ENCODE measurements at places on chromosomes 6 and 20.

DNA sequence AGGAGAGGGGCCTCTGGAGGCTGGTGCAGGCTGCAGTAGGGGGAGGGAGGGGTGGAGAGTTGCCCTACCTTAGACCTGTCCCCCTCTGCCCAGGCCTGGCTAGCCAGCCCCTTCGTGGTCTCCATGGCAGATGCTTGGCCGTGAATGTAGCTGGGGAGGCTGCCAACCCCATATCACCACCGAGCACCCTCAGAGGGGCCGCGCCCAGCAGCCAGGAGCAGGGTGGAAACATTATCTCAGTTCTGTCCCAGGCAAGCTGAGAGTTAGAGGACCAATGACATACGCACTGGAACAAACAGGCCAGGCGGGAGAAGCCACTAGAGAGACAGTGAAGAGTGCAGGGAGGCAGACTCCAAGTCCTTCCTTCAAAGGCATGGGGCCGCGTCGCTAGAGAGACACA lies 66.5 kb downstream of the LRFN2 start:
- DNase-seq: no peak

- DNase-seq: no peak
Measured at GRCh38 chr20:5974531-5974930, 24.1 kb downstream of the MCM8 start.

- DNase-seq: no peak
Measured at GRCh38 chr20:8104252-8104651, 27.8 kb upstream of the PLCB1 start.

DNA sequence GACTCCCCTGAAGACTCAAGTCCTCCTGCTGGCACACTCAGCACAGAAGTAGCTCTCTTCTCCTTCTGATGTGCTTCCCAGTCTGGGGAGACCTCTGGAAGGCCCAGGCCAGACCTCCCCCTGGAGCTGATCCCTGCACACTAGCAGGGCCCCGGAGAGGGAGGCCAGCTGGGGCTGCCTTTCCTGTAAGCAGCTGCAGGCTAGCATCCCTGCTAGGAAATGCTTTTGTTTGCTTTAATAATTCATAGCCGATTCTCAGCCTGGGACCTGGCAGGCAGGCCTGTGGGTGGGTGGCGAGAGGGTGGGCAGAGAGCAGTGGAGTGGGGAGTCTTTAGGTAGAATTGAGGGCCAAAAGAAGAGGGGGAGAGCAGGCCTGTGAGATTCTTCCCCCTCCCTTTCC lies 5.2 kb downstream of the EBF4 start:
- DNase-seq: no peak

GRCh38 chr6:97361286-97361685 lies 78.3 kb upstream of the MMS22L start:
- no peak for DNase-seq

DNA sequence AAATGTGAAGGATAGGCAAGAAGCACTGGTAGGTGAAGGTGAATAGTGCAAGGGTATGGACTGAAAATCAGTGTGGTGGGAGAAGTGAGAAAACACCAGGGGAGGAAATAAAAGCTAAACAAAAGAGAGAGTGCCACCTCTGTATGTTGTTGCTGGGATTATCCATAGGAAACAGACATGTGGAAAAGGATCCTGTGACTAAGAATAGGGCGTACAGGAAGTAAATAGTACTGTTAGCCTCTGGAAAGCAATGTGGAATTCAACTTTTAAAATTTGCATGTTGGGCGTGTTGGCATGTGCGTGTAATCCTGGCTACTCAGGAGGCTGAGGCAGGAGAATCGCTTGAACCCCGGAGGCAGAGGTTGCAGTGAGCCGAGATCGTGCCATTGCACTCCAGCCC lies 661.7 kb downstream of the KIF16B start:
- DNase-seq: no peak

- DNase-seq: no peak
Measured at GRCh38 chr6:116894669-116895068, 17.6 kb downstream of the RFX6 start.

DNA sequence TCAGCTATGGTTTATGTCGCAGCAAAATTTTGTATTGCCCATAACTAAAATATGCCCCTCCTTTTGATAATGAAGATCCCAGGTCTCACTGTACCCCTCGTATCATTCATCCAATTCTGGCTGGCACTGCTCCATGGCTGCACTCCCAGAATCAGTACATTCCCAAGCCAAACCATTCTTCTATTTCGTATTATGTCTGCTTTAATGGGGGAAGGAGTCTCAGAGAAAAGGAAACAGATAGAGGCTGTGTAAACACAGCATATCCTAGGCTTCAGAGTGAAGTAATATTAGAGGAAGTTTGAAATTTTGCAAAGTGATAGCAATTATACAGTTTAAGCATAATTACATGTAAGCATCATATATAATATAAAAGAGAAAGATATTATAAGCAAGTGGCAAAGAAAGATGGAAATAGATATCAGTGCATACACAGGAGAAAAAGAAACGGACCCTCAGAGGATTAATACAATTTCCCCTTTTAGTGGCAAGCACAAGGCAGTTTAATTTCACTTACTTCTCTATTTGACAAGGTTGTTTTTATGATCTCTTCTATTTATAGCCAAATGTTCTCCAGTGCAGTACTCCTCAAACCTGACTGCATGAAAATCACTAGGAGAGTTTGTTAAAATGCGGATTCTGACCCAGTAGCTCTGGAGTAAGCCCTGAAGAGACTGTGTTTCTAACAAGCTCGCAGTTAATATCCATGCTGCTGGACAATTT lies 56.5 kb upstream of the TENT5A start:
- no peak for DNase-seq

DNA sequence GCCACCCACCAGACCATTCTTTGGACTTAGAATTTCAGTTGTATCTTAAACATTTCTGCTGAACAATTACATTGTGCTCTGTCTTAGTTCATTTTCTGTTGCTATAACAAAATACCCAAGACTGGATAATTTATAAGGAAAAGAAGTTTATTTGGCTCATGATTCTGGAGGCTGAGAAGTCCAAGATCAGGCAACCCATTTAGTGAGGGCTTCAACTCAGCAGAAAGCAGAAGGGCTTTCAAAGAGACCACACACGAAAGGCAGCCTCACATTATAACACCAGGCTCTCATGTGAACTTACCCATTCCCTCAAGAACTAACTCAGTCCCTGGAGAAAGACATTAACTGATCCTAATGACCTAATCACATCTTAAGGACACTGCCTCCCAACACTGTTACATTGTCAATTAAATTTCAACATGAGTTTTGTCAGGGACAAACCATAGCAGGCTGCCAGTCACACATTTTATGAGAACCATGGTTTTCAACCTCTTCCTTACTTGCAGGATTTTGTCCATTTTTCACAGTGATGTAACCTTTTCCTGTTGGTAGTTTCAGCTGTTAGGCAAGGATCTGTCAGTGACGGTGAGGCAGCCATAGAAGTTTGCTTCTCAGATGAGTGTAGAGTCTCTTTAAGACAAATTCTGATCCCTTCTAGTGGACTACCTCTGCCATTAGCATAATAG lies 399.6 kb upstream of the SOX4 start:
- no peak for DNase-seq

GRCh38 chr6:41367700-41368099 lies 32.3 kb downstream of the NCR2 start:
- DNase-seq: no peak

GRCh38 chr6:35363293-35363750 lies 21.0 kb downstream of the PPARD start:
- no peak for DNase-seq

GRCh38 chr20:15843777-15844176 lies 729.5 kb downstream of the KIF16B start:
- DNase-seq: no peak

DNA sequence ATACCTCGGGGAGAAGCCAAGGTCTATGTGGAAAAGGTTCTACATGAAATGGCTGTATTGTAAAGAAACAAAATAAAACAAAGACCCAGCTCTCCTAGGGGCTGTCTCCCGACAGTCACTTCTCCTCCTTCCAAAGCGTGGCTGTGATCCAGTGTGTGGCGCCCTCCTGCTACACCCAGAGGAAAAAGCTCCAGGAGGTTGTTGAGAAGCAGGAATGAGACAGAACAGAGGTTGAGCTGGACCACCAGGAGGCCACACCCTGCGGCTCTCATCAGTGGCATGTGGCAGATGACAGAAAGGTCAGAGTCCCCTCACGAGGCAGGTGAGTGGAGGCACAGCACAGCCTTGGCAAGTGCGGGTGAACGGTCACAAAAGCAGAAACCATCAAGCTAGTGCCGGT lies 236.0 kb downstream of the TBXT start:
- no peak for DNase-seq

- DNase-seq: no peak
Measured at GRCh38 chr6:163599684-163600083, 185.2 kb downstream of the QKI start.

All from CD4-positive, alpha-beta T cell treated with Interferon alpha-2 for 1 hour (primary cell).